Adipocyte (in vitro differentiated cells): ENCODE measurements at places on chromosomes 7 and 10.

DNA sequence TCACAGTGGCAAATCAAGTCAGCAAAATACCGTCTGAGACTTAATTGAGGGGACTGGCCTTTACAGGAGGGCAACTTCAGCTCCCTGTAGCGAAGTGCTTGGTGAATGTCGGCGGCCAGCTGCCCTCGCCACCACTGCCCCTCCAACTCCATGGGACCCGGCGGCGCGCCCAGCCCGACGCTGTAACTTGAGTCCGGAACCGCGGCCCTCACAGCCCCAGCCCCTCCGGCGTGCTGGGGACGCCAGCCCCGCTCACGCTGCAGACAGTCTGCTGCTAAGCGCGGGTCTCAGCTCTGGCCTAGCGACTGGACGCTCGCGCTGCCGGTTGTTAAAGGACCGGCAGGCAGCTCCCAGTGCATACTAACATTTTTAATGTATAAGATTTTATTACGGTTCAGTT lies 113.4 kb upstream of the NUPR2 start:
- no peak for DNase-seq

DNA sequence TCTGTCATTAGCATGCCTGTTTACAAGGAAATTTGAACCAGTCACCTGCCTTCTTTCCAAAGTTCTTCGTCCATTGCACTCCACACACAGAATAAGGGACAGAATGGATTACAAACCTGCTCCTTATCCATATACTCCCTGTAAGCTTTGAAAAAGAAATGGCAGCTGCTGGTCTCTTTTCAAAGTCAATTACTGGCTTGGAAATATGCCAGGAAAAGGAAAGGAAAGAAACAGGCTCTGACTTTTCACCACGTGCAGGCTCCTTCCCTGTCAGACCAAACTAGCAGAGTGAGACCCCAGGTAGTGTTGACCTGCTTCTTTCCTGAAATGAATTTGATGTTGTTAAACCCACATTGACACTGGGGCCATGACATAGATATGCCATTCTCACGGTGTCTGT lies 84.5 kb downstream of the LHFPL3 start:
- no peak for DNase-seq

DNA sequence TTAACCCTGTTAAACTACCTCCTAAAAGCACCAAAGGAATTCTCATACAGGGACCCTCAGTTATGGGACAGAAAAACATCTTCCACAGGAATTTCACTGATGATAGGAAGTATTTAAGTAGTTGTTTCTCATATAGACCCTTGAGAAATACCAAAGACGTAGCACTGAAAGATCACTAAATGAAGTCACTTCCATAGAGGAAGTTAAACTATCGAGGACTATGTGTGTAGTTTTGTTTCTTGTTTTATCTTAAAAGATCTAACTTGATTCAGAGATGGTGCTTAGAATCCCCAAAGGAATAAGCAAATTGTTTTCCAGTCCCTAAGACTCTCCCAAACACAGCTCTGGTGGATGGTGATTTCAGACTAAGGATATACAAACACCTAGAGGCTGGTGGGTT lies 94.8 kb upstream of the AFAP1L2 start:
- no peak for DNase-seq

DNA sequence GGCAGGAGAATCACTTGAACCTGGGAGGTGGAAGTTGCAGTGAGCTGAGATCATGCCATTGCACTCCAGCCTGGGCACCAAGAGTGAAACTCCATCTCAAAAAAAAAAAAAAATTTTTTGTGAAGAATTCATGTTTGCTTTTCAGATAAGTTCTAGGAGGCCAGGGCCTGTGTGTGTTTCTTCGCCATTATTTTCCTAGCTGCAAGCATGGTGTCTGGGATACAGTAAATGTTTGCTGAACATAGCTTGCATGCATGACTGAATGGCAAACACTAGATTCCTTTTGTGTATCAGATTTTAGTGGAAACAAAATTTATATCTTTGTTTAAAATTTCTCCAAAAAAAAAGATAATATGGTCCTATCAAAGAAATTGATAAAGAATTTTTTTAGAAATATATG lies 9.7 kb upstream of the MACC1 start:
- no peak for DNase-seq

DNA sequence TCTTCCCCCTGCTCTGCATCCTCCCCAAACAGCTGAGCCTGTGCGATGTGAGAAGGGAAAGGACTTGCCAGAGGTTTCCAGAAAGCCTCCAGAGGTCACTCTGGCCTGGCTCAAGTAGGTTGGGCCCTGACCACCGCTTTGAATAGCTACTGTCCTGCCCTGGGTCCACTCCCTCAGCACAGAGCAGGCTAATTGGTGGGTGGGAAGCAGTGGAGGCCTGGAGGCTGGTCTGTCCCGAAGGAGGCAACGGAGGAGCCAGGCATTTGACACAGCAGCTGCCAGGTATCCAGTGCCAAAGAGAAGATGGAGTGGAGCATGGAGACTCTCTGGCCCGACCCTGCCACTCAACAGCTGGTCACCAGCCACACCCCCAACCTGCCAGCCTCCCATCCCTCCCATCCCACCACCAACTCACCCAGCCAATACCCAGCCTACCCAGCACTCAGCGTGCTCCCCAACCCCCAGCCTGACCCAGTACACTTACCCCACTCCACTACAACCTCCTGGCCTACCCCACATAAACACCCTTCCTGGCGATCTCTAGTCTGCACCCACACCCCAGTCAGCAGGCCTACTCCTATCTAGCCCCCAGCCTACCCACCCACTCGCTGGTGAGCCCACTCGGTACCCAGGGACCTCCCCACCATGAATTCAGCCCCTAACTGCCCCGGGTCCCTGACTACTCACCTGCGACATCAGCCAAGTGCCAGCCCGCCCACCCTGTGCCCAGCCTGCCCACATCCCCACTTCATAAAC lies 64.6 kb upstream of the COL13A1 start:
- DNase-seq = no peak

GRCh38 chr10:4671451-4672145 lies 154.4 kb upstream of the AKR1E2 start:
- DNase-seq = no peak

DNA sequence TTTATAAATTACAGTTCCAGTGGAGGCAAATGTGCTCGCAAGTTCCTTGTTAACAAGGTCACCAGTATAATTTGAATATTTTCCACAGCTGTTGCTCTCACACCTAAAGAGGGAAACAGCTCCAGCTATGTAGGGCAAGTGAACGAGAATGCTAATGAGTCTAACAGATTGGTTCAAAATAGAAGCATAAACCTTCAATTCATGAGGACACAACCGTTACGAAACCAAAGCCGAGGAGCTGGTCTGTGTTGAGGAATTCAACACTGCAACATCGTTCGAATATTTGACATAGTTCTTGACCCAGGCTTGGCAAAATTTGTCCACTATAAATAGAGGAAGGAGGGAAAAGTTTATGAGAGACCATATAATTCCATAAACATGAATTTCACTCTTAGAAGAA lies 161.3 kb downstream of the KLF6 start:
- DNase-seq = peak; percentile 83

- peak; percentile 50 for DNase-seq
These were observed 711 bp downstream of the FAM221A start for GRCh38 chr7:23680414-23681405.

GRCh38 chr7:53245721-53246120 lies 210.3 kb downstream of the POM121L12 start:
- DNase-seq = no peak

GRCh38 chr10:36073796-36074345 lies 431.8 kb upstream of the FZD8 start:
- no peak for DNase-seq

DNA sequence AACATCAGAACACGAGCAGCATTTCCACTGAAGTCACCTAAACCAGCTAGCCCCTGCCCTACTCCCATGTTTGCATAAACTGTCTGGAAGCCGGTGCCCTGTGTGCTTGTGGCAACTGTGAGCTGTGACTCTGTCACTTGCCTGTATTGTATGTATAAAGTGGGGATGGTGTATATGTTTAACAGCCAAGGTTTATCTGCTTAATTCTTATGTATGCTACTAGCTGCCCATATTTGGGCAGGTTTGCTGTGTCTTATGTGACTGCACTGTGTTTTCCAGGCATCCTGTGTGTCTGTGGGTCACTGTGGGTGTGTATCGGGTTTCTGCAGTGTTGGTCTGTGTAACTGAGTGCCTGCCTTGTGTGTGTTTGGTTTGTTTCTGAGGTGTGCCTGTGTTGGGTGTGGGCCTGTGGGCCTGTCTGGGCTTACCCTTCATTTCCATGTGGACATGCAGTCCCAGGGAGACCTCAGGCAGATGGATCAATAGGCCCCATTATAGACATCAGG lies 9.3 kb downstream of the LBX1 start:
- no peak for DNase-seq
